Right kidney (tissue), 9 donors: ENCODE measurements at places on chromosomes 11 and 22.

- DNase-seq: no peak
Measured at GRCh38 chr22:41237036-41237706, 3.6 kb downstream of the CHADL start.

DNA sequence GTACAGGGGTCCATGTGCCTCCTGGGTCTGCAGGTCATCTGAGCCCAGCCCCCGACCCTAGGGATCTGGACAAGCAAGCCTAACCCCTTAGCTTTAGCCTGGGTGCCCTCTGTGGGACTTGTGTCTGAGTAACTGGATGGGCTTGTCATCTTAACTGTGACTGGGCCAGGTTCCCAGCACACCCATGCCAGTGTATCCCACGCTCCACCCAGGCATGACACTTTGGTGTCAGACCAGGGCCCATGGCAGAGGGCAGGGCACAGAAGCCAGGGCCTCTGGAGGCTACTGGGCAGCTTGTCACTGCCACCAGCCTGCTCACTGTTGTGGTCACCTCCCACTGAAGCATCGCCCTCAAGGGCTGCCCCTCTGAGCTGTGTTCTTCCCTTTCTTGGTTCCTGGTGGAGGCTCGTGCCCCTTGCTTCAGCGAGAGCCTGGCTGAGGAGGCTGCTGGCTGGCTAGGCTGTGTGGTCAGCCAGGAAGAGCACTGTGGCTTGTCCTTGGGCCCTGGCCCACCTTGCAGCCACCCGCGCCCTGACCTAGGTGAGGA, 80.8 kb downstream of the ST3GAL4 start:
- DNase-seq: no peak

DNA sequence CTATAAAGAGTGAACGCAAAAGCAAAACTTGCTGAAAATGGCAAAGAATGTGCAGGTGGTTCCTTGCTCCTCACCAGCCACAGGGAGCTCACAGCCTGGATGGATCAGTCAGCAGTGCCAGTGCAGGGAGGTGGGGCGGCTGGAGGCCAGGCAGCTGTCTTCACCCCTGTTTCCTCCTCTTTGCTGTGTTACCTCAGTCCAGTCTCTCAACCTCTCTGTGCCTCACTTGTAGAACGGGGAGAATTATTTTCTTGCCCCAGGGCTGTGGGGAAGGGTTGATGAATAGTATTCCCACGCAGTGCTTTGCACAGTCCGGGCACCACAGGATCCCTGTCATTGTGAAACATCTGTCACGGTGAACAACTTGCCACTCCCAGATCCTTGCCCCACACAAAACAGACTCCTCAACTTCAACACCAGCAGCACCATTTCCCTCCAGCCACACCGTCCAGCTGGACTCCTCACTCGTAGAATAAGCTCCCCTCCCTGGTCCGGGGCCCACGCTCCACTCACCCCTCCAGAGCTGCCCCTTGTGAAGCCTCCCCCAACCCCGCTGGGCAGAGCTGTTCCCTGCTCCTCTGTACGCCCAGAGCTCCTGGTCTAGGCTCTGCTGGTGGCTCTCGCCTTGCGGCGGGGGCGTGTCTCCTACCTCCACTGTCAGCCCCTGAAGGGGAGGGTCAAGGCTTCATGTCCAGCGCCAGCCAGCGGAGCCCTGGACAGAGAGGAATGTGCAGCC, 27.7 kb downstream of the MPPED1 start:
- no peak for DNase-seq

DNA sequence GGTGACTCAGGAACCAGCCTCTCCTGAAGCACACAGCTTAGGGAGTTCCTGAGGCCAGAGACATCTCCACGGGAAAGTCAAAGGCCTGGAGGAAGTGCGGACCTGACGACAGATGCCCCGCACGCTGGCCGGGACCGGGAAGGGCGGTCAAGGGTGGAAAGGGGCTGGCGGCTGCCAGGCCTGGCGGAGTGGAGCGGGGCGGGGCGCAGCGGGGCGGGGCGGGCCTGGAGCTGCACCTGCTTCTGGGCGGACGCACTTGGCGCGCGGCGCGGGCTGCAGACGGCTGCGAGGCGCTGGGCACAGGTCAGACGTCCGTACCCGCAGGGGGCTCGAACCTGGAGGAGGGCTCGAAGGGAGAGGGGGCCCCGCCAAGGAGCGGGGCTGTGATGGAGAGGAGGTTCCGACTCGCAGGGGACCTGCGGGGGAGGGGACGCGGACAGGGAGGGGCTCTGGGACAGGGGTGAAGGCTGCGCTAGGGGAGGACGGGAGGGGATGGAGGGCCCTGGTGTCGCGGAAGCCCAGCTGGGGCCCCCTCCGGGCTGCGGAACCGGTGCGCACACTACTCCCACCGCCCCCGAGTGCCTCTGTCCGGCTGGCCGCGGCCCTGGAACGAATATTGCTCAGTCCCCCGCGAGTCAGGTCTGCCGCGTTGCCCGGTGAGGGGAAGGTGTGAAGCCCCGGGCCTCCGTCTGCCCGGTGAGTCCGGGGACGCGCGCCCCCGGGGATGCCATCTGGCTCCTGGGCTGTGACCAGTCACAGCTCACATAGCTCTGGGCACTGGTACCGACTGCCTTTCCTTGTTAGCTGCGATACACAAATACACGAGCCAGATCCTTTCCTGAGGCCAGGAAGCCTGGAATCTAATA, at the start of gene TMEM45B:
TMEM45B (plus strand) TSS at position 253 of the 866 bp plus-strand sequence. CDS start 36,635 bp downstream, outside the sequence.
- peak; percentile 71 for DNase-seq

DNA sequence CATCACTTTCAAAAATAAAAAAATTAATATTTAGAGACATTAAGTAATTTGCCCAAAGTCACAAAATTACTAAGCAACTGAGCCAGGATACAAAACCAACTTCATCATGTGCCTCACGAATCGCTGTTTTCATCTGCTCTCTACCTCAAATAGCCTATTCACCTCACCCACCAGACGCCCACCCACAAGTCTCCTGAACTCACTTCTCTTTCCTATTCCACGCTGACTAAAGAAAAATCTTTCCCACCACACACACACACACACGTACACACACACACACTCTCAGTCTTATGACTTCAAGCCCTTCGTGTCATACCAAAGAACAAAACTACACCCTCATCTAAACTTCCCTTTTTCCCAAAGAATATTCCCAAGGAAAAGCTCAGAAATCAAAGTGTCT, 2.2 kb downstream of the OR8B12 start:
- DNase-seq: no peak

GRCh38 chr11:46267930-46268329, 9.5 kb upstream of the CREB3L1 start:
- no peak for DNase-seq

DNA sequence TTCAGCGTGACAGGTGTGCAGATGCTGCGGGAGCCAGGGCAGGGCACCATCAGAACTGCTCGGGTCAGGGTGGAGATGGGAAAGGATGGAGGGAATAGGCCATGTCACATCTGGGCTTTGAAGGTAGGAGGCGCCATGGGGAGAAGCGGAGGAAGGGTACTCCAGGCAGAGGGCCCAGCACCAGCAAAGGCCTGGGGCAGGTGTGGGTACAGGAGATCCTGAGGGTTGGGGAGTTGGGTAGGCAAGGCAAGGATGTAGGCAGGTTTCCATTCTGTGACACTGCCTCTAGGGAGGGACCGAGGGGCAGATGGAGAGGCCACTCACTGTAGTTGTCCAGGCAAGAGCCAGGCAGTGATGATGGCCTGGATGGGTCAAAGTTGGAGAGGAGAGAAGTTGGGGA, 8.5 kb downstream of the EMID1 start:
- DNase-seq: no peak

DNA sequence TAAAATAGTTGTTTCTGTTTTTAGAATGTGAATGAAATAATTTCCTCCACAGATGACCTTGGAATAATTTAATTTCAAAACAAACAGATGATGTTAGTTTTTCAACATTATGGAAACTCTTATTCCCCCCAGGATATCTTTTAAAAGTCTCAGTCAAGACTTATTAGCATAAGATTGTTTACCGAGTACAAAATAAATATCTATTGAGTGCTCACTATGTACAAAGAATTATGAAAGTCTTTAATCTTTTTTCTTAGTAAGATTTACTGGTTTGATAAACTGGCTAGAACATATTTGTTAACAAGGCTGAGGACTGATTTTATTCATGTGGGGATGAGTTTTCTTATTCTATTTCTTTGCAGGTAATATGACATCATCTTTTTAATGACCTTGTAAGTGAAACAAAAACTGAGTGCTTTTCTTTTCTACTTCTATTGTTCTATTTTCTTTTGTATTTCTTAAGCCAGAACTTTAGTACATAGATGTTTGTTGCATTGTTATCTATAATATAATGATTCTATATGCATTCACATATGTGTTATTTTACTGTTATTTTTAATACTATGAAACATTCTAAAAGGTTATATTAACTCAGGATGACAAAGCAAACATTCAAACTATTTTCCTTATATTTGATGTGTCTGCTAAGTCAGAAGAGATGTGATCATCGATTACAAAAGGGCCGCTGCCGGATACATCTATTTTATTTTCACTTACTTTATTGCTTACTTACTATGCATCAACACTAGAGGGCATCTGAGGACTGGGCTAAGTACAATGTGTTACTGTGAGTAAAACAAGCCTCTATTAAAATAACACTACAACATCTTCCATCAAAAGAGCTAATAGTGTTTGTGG, 111.0 kb upstream of the ARHGAP42 start:
- DNase-seq: peak; percentile 11

GRCh38 chr11:134253188-134253993, at the start of the genes ACAD8 and THYN1:
TSS of gene ACAD8 (plus strand) at chr11:134253568. CDS start at chr11:134253601, 33 bp downstream.
TSS of gene THYN1 (minus strand) at chr11:134253352. CDS start at chr11:134252882, 470 bp downstream.
- peak; percentile 93 for DNase-seq

DNA sequence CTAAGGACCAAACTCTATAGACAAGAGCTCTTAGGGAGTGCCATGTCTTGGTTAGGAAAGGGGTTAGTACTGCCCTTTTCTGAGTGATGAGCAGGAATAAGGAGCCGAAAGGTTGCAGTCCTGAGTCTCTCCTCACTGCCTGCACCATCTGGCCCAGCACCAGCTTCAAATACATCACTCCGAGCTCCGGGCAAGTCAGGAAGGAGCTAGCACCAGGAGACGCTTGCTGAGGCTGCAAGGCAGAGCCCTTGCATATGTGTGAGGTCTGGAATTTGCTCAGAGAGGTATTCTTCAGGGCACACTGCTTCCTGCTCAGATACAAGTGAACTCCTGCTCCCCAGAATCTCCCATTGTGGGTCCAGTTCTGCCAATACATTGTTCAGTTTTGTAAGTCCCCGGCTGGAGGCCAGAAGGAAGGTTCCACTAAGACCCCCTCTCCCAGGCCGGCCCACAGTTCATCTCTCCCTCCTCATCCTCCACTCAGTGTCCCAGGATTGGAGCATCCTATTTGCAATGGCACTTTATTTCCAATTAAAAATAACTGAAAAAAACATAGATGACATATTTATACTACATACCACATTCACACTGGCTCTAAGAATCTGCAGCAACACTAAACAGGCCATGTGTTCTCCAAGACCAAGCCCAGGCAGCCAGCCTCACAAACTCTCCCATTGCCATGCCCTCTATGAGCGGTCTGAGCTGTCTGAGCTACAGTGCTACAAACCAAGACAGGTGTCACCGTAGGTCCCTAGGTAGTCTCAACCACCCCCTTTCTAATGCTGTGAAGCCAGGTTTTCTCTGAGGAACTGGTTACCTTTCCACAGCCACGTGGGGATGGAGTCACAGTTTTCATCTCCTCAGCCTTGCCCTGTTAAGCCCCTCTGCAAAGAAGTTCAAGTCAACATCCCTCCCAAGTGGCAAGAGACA, 55.1 kb upstream of the SPATA19 start:
- DNase-seq: no peak

DNA sequence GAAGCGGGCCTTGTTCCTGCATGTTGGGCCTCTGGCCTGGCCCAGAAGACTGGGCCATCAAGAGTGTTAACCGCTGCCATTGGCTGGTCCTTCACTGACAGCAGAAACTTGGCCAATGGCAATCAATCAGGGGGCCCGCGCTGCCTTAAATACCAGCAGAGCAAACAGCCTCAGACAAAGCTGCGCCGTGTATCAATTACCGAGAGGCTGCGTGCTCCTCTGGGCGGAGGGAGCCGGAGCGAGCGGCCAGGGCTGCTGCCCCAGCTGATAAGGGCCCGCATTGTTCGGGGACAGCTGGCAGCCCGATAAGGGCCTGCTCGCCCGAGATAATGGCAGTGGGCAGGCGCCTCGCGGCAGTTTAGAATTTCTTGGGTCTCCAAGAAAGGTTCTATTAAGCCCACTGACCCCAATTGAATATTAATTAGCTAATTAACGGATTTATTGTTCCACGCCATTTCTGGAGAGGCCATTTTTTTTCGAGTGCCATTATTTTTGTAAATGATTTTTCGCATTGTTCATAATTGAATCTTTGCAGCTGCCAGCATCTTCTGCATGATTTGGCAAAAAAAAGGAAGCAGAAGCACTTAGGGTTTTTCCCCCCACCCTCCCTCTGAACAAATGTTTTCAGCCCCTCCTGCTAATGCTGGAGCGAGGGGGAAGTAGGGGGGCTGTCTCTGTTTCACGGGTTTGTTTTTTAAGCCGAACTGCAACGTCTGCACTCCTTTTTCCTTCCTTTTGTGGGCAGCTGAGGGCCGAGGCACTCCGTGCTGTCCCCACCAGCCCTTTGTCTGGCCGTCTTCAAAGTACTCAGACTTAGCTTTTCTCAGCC, 37.6 kb upstream of the RIC3 start:
- DNase-seq: peak; percentile 33

DNA sequence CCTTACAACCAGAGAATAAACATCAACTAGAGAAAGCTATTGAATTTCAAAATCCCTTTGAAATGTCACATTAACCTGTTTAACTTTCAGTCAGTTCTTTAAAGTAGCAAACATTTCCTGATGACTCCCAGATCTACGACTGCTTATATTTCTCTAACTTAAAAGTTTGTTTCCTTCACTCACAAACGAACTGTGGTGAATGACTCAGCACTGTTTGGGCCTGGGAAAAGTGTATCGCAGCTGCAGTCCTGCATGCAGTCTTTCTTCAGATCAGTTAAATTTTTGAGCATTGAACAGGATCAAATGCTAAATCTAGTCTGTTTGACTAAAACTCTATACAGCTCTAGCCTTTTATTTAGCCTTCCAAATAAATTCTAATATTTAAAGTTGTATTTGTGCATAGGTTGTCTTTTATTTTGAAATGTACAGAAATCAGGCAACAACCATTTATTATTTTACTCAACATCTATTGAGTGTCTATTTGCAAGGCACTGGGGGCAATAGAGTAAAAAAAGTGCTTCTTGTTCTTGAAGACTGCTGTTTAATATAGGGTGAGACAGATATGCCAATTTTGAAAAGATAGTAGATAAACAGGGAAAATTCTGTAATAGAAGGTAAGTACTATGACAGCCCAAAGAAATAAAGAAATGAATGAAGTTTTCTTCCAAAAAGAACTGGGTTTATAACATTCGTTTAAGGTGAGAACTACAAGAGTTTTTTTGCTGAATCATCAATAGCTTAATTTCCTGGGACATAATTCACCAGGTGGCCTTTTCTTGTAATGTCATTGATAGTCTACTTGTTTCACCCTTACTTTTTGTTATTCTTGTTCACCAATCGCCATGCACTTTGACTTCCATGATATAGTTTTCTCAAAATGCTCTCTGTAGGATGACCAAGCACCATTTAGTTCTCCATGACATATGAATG, 235.4 kb downstream of the METTL15 start:
- DNase-seq: no peak

GRCh38 chr11:3906166-3906565, 50.7 kb downstream of the STIM1 start:
- no peak for DNase-seq
